ENCODE measurements at places on chromosomes 12 and 14.

DNA sequence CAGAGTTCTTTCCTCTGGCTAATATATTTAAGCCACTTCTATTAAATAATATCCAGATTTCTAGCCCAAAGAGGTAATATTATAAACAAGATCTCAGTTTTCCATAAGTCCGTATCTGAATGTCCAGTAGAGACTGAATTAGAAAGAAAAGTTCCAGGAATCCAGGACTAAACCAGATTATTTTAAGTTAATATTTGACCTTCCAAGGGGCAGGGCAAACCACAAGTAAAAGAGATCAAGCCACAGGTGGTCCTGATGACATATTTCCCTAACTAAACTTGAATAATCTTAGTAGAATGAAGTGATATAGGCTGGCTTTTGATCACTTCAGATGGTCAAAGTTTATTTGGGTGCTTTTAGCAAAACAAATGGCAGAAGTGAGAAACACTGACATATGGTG is 43.3 kb upstream of the E2F7 start:
- no peak for DNase-seq

DNA sequence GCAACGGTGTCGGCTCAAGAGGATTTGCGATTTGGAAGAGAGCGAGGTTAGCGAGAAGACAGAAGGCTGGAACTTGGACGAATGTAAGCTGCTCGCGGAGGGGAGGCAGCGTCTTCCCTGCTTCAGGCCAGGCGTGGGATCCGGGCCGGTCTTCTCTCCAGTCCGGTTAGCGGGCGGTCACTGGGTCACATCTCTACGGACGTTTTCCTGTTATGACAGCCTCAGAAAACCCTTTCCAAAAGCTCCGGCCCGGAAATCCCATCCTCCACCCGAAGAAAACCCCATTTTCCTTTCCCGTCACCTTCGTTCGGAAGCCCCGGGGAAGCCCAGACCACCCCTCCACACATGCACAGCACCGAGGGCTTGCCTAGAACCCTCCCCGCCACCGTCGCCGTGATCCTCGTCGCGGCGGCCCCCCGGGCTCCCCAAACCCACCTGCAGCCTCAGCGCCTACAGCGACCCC is 268 bp downstream of the NDUFB1 start:
- peak; percentile 72 for DNase-seq

DNA sequence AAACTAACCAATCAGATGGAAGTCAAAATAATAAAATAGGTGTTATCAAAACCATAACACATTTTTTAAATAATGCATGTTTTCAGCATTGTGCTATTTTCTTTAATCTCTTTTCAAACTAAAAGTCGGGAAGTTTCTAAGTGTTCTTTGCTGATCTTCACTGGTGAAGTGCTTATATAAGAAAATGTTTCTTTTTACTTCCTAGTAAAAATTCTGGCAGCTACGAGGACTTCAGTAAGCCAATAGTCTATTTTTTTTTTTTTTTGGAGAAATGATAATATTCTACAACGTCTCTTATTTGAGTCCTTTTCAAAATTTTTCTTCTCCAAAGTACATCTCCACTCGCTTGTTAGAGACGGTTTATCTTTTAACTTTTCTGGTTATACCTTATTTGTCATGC is 448.0 kb downstream of the SLC6A15 start:
- no peak for DNase-seq

DNA sequence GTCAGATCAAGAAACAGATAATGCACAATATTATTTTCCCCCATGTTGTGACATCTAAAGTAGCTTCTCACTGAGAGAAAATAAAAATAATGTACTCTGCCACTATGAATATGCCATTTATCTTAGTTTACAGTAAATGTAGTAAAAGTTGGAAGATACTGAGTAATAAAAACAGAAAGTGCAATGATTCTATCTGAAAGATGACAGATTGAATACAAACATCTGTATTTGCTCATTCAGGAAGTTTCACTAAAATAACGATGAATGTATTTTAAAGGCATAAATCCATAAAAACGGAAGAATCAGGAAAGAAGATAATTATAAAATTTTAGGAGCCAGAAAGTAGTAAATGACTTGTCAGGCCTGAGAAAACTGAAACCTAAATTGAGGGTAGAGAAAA is 18.2 kb downstream of the SLC35F4 start:
- DNase-seq, result no peak

- no peak for DNase-seq
These were observed 42.8 kb upstream of the RNASE3 start for GRCh38 chr14:20848316-20848954.

DNA sequence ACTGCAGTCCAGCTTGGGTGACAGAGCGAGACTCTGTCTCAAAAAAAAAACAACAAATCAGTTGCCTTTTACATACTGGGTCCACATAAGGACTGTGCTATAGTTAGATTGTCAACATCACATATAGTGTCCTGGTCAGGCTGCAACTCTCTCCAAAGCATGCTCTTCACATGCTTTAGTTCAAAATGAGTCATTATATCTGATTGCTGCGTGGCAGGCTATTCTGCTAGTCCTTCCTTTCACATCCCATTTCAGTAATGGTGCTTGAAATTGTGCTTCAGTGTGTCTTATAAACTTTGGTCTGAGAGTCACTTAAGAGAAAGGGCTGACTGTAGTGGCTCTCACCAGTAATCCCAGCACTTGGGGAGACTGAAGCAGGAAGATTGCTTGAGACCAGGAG is 6.9 kb downstream of the LETMD1 start:
- DNase-seq, result no peak

- DNase-seq, result no peak
These were observed 18.2 kb downstream of the PDE6H start for GRCh38 chr12:14991069-14991468.

- no peak for DNase-seq
These were observed 6.9 kb upstream of the LYZ start for GRCh38 chr12:69341328-69341727.
